ENCODE measurements at places on chromosomes 5 and 9. TPM values are rescaled to one million over a fixed set of nuclear protein-coding genes. Genes with fewer than 3 reads are reported as not detected.

GRCh38 chr9:109440117-109440515 is 58.0 kb downstream of the PTPN3 start:
- no peak for DNase-seq

Gene ADGRD2
- total RNA-seq, result not detected

Gene PLK2
- total RNA-seq, result 166 TPM

Gene ANKRD31
- 0.11 TPM for total RNA-seq

Gene PRLR
- total RNA-seq, result 0.50 TPM
